ENCODE measurements at places on chromosomes 1 and 21.

DNA sequence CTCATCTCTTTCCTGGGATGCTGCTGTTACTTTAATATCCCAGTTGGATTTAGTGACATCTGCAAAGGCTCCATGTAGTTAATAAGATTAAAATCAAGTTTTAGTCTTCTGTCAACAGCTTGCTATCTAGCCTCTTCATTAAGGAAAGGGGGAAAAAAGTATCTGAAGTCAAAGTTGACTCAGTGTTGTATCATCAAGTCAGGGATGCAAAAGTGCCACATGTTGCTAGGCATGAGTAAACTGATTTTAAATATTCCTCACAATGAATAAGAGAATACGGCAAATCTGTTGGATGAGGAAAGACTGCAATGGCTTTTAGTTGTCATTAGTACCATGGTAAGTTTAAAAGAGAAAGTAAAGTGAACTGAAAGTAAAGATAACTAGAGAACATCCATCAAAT is 383.2 kb upstream of the ZRANB2 start:
- peak; percentile 71 for DNase-seq

GRCh38 chr1:87719658-87720057 is 391.0 kb downstream of the LMO4 start:
- no peak for DNase-seq

DNA sequence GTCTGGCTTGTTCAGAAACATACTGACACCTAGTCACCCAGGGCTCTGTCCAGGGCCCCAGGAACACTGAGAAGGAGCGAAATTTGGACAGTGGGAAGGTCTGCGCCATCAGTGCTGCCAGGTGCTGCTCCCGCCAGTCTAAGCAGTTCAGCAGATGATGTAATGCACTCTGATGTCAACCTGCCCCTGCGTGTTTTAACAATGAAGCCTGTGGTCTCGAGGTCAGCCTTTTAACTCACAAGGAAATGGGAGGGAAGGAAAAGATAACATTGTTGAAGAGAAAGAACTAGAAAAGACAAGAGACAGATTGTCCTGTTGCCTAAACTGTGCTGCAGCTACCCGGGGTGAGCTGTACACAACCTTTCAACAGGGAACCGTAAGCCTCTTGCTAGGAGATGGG is 126.6 kb upstream of the IFFO2 start:
- DNase-seq = no peak

DNA sequence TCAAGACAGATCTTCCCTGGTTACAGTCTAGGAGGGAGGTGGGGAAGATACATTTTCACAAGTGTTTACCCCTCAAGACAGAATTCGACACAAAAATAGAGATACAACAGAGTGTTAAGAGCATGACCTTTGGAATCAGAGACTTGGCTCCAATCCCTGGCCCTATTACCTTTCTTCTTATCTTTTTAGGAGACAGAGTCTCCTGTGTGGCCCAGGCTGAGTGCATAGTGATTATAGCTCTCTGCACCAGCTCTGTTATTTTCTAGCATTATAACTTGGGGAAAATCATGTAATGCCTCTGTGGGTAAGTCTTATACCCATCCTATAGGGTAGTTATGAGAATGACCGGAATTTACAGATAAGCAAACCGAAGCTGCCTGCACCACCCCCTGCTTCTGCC is 9.8 kb downstream of the NIPAL3 start:
- no peak for DNase-seq

- DNase-seq = no peak
These were observed 16.2 kb upstream of the MYOG start for GRCh38 chr1:203101813-203102634.

GRCh38 chr1:57857809-57858208 is 433.9 kb upstream of the DAB1 start:
- peak; percentile 58 for DNase-seq

DNA sequence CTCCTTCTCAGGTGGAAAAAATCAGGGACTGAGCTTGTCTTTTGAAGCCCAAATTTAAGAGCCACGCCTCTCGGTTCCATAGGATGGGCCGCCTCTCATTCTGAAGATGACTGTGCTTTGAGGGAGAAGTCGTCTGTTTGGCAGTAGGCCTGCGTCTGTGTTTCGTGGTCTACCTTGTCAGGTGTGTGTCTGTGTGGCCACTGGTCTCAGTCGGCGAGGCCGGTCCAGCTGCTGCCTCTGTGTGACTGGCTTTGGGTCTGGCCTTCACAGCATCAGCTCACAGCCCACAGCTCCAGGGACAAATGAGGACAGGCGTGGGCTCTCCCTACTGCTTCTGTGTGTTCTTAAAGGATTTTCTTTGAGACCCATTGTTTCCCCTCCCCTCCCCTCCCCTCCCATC is 50.3 kb downstream of the B3GALT5 start:
- no peak for DNase-seq

GRCh38 chr1:190172651-190173430 is 304.8 kb downstream of the BRINP3 start:
- DNase-seq = no peak

DNA sequence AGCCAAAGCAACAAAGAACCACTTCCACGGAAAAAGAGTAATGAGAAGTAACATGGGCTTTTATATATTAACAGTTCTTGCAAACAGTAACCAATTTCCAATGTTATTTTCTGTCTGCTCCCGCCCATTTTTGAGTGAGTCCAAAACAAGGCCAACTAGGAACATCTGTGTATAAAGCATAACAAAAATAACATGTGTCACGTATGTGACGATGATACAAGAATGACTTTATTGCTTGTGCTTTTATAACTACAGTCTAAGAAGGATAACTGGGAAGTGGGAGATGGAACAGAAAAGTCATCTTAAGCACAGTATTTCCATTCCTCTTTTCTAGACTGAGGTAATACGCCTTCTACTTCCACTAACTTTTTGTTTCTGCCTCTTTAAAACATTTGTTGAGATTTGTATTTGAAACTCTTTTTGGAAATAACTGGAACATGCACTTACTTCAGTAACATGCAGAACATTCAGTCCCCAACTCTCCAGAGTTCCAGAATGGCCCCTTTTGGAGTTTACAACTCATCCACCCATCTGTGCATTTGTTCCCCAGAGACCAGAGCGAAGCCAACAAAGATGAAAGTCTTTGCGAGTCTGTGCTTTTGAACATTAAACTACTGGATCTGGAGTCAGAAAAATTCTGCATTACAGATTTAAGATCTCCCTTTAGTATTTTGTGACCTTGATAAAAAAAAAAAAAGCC is 143.0 kb upstream of the ZRANB2 start:
- peak; percentile 8 for DNase-seq

- no peak for DNase-seq
These were observed 93.0 kb upstream of the PLPPR4 start for GRCh38 chr1:99171184-99171813.

GRCh38 chr21:31429506-31429905 is 85.4 kb upstream of the TIAM1 start:
- DNase-seq = peak; percentile 11

- DNase-seq = no peak
These were observed 2.0 kb downstream of the RPL5 start for GRCh38 chr1:92833840-92834239.

DNA sequence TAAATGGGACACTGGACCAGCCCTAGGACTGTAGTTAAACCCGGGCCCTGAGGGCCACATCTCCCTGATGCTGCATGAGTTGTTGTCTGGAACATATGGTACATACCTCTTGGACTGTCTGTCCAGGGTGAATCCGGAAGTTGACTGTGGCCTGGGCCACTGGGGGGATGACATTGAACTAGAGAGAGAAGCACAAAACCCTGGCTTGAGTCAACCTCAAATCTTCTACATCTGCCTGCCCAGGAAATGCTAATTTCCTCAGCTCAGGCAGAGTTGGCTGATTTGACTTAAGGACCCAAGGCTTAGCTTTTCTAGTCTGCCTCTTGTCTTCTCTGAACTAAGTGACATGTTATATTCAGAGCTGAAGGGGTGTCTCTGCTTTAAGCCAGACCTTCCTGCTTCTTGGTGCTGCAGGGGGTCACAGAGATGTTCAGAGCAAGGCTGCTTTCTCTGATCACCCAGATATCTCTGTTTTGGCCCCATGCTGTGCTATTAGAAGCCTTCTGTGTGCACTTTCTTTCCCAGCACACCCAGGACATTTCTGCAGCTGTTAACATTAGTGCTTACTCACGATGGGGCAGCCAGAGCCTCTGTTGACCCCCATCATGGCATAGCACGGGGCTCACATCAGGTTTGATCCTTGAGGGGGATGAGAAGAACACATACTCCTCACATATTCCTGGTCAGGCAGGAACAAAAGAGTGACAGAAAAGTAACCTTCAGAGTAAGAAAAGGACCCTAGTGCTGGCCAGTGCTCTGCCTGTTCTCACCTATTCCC is 9.6 kb downstream of the PM20D1 start:
- DNase-seq = no peak

Measured in fibroblast of mammary gland (primary cell).